ENCODE measurements at places on chromosomes 1 and 21.
A peak's percentile ranks its signal among the peaks of the same experiment; 100 is the strongest.

- no peaks in the 10 kb centered on the region for H3K27me3 ChIP-seq
- H3K27ac ChIP-seq = no peak overlapping the region
- H3K4me3 ChIP-seq = no peak overlapping the region
- DNase-seq = no peak
- H3K36me3 ChIP-seq = no peaks in the 10 kb centered on the region
Observed at GRCh38 chr1:7590426-7590790, 180.7 kb upstream of the VAMP3 start.

DNA sequence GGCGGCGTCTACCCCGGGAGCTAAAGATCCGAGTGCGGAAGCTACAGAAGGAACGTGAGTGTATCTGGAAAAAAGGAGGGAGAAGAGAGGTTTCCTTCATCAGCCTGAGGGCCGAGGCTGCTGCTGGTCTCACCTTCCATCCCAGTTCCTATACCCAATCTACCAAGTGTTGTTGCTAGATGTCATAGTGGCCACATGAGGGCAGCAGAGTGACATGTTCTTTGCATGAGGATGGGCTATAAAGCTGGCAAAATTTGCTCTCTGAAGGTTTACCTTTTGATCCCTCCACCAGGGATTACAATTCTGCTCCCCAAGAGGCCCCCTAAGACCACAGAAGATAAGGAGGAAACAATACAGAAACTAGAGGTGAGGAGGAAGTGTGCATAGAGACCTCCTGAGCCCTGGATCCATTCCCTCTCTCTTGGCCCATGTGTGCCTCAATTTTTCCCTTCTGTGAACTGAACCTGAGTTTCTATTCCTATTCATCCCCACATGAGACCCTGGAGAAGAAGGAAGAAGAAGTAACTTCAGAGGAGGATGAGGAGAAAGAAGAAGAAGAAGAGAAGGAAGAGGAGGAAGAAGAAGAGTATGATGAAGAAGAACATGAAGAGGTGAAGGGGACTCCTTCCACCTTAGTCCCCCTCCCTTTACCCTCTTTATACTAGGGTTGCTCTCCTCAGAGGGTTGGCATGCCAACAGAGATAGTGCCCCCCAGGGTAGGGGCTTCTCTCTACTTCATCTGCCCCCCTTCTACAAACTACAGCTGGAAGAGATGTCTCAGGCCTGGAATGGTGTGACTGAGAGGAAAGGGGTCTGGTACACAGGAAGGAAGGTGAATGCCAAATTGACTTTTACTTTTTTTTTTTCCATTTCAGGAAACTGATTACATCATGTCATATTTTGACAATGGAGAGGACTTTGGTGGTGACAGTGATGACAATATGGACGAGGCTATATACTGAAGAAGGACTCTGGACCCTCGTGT, 13.3 kb downstream of the POLR3GL start:
- H3K4me3 ChIP-seq = no peak overlapping the region
- peak overlapping the region; percentile 90 for H3K27ac ChIP-seq
- H3K27me3 ChIP-seq = no peaks in the 10 kb centered on the region
- no peaks in the 10 kb centered on the region for H3K36me3 ChIP-seq

DNA sequence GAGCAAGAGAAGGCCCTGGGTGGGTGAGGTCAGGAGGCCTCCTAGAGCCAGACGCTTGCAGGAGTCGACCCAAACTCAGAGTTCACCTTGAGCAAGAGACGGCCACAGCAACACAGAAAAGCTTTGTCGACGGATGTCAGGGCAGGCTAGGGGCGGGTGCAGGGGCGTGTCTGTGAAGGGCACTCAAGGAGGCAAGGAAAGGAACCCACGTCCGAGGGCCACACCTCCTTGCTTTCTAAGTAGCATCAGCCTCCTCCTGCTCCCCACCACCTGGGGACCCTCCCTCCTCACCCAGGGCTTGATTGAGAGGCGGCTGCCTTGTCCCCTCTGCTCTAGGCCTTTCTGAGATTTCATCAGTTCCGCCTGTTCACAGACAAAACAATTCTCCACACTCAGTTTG, 92.1 kb downstream of the OMA1 start:
- no peak overlapping the region for H3K27ac ChIP-seq
- no peak overlapping the region for H3K4me3 ChIP-seq
- H3K4me1 ChIP-seq = no peaks in the 10 kb centered on the region
- DNase-seq = no peak
- H3K36me3 ChIP-seq = no peaks in the 10 kb centered on the region

DNA sequence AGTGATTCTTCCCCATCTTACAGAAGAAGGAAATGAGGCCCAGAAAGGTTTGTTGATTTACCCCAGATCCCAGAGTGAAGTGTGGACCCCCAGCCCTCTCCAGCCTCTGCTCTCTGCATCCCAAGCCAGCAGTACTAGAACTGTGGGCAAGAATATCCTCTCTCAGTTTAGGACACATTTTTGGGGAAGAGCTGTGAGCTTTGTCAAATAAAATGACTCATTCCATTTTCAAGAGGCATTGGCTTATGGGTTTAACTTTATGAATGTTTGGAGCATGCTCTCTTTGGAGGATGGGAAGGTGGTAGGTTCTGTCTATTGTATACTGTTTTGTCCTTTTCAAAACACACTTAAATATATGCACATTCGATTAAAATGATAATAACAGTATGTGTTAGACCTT, 70.6 kb upstream of the CNTN2 start:
- H3K27me3 ChIP-seq = no peaks in the 10 kb centered on the region
- no peaks in the 10 kb centered on the region for H3K4me1 ChIP-seq
- no peak for DNase-seq
- H3K27ac ChIP-seq = no peak overlapping the region

DNA sequence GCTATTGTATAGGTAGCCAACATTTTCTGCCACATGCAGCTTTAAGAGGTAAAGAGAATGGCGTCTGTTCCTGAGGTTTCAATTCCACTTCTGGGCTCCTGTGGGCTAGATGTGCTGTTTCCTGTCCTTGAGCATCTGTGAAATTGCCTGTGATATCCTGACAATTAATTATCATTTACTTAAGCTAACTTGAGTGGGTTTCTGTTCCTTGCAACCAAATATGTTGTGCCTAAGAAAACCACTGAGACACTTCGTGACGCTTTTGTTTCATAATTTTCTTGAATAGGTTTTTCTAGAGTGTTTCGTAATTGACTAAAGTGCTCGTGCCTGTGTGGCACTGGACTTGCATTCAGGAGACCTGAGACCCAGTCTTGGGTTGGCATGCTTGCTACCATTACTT, 127.3 kb upstream of the POU3F1 start:
- no peak overlapping the region for H3K4me3 ChIP-seq
- DNase-seq = no peak
- no peaks in the 10 kb centered on the region for H3K36me3 ChIP-seq
- H3K27me3 ChIP-seq = no peaks in the 10 kb centered on the region

DNA sequence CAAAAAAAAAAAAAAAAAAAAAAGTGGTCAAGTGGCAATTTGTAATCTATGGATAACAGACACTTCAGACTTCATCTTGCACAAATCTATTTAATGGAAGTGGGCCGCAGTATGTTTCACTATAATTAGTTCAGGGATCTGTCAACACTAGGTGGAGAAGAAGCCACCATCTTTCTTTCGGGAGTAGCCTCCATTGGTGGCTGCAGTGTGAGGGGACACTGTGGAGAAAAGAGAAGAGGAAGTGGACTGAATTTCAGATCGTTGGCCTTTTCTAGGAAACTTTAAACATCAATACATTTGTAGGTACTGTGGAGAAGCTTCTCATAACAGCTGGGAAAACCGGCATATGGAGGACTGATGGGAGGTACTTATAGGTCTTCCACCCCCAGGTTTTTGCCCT, 8.0 kb upstream of the ELAPOR1 start:
- peaks cover 9% of the 10 kb centered on the region for H3K4me1 ChIP-seq
- no peak overlapping the region for H3K4me3 ChIP-seq
- no peak overlapping the region for H3K27ac ChIP-seq
- no peaks in the 10 kb centered on the region for H3K27me3 ChIP-seq
- no peak for DNase-seq
- no peaks in the 10 kb centered on the region for H3K36me3 ChIP-seq

DNA sequence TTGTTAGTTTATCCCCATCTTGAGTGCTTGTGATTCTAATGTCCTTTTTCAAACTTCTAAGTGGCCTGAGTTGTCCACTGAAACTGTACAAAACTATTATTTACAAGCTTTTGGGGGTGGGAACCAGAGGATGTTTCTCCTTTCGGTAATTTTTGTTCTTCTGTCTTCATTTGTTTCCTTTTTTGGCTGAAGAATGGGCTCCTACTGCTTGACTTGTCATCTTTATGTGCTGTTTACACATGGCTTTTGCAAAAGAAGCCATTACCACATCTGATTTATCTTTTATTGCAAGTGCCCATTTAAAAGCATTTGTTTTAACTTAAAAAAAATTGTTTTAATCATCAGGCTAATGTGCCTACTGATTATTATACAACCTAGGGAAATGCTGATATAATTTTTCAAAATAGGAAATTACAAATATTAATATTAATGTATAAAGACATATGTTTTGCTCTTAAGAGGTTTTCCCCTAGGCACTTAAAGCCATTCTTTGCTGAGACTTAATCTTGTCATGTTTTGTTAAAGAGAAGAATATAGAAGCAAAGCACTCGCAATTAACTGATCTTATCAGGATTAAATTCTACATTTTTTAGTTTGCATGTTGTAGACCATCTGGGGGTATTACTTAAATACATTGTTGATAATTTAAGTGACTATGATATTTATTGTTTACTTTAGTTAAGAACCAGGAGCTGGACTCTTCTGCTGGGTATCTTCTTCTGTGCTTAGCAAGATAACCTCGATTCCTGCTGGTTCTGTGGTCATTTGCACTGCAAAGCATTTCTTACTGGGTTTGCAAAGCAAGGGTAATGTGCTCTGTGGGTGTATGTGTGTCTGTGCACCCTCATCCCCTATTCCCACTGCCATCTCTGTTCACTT, 40.1 kb downstream of the TMEM200B start:
- H3K4me1 ChIP-seq = no peaks in the 10 kb centered on the region
- no peaks in the 10 kb centered on the region for H3K36me3 ChIP-seq
- H3K4me3 ChIP-seq = no peak overlapping the region
- no peaks in the 10 kb centered on the region for H3K27me3 ChIP-seq
- no peak for DNase-seq
- H3K27ac ChIP-seq = no peak overlapping the region

DNA sequence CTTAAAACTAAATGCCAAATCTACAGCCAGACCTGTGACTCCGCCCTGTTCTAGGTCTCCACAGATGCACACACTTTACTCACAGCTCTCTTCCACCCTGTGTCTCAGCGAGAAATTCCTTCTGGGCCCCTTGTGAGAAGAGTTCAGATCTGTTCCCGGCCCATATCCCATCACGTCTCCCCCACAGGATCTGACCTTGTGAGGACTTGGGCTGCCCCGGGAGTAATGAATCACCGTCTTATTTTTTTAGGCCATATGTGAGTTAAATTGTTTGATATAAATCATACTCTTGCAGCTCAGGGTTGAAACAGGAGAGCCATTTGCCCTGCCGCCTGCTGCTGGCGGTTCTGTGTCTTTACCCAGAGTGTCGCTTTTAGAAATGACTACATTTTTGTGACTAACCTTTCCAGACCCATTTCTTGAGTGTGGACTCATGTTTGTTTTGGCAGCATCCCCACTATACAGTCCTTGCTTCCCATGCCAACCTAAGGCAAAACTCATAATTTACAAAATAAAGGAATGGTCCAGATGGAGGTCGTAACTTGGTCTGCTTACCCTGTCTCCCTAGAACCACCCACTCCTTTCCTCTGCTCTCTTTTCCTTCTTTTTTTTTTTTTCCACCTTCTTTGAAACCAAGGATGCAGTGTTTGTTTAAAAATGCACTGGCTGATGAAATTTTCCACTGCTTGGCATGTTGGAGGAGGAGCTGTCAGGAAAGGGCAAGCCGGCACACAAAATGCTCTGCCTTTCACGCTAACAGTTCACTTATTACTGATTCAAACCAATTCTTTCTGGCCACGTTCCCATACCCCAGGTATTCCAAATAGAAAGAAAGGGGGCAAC, 98.0 kb upstream of the C1orf105 start:
- H3K4me3 ChIP-seq = no peak overlapping the region
- H3K36me3 ChIP-seq = no peaks in the 10 kb centered on the region
- H3K27ac ChIP-seq = peak overlapping the region; percentile 15
- no peak for DNase-seq

- H3K36me3 ChIP-seq = no peaks in the 10 kb centered on the region
- no peaks in the 10 kb centered on the region for H3K4me1 ChIP-seq
- H3K27ac ChIP-seq = no peak overlapping the region
- no peak for DNase-seq
- no peaks in the 10 kb centered on the region for H3K27me3 ChIP-seq
- no peak overlapping the region for H3K4me3 ChIP-seq
Observed at GRCh38 chr1:44644806-44645205, 29.5 kb downstream of the TMEM53 start.

DNA sequence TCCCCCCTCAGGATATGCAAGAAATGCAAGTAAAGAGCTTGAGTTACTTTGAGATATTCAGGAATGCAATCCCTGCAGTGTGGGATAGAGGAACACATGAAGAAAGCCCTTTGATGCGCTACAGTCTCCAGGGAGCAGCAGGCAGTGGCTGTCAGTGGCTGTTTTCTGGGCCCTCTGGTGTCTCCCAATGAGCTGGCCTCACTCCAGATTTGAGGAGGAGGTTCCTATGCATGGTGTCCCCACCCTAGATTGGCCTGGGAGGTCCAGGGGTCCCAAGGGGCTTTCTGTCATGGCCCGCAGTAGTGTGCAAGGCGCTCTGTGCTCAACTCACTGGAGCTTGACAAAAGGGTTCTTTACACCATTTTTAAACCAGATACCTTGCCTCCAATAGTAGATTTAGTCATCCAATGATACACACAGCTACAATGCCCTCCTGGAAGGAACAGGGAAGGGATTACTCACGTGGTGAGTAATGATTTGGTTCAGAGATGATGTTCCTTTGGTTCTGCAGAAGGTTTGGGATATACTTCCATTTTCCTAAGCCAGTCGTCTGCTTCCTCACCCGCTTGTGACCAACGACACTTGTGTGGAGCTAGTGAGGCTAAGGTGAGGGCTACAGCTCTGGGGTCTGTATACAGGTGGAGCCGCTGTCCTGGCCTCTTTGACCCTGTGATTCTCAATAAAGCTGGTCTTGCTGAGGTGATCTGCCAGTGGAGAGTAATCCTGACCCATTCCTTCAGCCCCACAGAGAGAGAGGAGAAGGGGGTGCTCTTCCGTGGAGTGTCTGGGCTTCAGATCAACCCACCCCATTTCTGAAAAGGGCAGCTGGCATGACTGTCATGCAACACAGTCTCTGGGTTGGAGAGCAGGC, 6.6 kb downstream of the BATF3 start:
- H3K36me3 ChIP-seq = no peaks in the 10 kb centered on the region
- H3K4me1 ChIP-seq = no peaks in the 10 kb centered on the region
- H3K27me3 ChIP-seq = peaks cover 4% of the 10 kb centered on the region
- no peak for DNase-seq
- no peak overlapping the region for H3K4me3 ChIP-seq

GRCh38 chr1:33099290-33100118, 18.6 kb downstream of the AZIN2 start:
- no peaks in the 10 kb centered on the region for H3K36me3 ChIP-seq
- no peak overlapping the region for H3K4me3 ChIP-seq
- no peaks in the 10 kb centered on the region for H3K4me1 ChIP-seq
- no peaks in the 10 kb centered on the region for H3K27me3 ChIP-seq
- no peak for DNase-seq

- no peaks in the 10 kb centered on the region for H3K36me3 ChIP-seq
- H3K4me3 ChIP-seq = peak overlapping the region; percentile 59
- H3K27me3 ChIP-seq = no peaks in the 10 kb centered on the region
- peak overlapping the region; percentile 88 for H3K27ac ChIP-seq
- peaks cover 12% of the 10 kb centered on the region for H3K4me1 ChIP-seq
- no peak for DNase-seq
Observed at GRCh38 chr1:44673675-44674112, 587 bp downstream of the TMEM53 start.

GRCh38 chr1:204391629-204392028, 20.0 kb downstream of the PPP1R15B start:
- no peak overlapping the region for H3K27ac ChIP-seq
- no peak overlapping the region for H3K4me3 ChIP-seq
